ENCODE measurements at places on chromosomes 6 and 20.

DNA sequence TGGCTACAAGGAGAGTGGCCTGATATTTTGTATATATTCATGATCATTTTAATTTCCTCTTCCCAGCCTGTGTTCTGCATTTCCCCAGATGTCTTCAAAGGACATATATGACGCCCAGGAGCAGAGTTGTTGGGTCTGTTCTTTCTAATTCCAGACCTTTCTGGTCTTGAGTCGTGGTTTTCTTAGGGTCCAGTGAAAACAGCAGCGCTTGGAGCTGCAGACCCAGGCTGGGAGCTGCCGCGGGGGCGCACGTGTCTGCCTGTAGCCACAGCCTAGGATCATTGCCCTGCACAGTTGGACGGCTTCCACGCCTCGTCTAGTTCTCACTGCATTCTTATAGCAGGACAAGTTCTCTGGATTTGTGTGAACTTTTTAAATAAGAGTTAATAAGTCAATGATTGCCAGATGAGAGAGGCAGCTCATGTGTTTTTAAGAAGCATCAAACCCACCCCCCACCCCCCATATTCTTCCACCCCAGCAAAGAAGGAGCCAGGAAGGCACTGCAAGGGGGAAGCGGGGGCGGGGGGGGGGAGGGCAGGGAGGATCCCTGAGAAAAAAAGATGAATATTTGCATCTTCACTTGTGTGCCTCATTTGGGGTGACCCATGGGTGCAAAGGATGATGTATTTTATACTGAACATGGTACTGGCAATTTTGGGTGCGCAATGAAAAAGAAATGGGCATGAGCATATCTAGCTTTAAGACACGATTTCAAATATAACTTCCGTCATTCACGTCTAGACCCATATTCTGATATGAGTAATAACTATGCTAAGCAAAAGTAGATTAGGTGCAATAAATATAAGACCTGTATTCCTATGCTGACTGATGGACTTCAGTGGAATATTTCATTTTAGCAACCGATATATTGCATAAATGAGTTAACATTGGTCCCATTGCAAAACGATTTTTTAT lies 160.0 kb downstream of the TBXT start:
- DNase-seq = no peak

- DNase-seq = no peak
Measured at GRCh38 chr6:157427969-157428368, 47.0 kb downstream of the ZDHHC14 start.

GRCh38 chr6:119237177-119237715 lies 112.3 kb downstream of the MAN1A1 start:
- no peak for DNase-seq

DNA sequence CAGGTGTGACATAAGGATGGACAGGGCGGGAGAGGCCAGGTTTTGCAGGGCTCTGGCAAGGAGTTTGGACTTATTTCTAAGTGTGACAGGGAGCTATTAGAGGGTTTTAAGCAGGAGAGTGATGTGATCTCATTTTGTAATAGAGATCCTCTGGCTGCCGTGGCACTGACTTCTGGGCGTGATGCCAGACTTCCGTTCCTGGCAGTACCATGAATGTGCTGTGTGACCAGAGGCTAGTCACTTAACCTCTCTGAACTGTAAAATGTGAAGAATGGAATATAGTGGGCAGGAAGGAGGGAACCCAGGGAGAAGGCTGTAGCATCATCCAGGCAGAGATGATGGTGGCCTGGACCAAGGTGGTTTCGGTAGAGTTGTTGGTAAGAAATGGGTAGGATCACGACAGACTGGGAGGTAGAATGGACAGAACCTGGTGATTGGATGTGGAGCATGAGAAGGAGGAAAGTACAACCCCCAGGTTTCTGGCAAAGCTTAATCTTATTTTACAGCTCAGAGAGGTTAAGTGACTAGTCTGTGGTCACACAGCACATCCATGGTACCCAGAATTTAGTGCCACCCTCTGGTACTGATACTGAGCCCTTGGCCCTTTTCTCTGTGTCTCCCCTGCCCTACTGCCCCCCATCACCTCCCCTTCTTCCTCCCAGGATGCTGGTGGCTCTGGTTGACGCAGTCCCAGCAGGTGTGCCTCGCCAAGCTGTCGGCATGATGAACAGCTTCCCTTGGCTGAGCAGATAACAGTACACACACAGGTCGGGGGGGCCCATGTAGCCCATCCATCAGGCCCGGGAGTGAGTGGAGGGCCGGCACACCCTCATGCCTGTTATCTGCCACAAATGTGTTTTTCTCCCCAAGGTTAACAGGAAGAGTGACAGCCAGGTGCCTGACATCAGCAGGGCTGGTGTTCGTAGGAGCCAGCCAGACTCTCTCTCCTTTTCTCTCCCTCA lies 52.9 kb upstream of the CTNNBL1 start:
- no peak for DNase-seq

- no peak for DNase-seq
Measured at GRCh38 chr20:63711085-63711645, 3.3 kb downstream of the ZGPAT start.

- no peak for DNase-seq
Measured at GRCh38 chr6:128801621-128802020, 81.3 kb upstream of the LAMA2 start.

DNA sequence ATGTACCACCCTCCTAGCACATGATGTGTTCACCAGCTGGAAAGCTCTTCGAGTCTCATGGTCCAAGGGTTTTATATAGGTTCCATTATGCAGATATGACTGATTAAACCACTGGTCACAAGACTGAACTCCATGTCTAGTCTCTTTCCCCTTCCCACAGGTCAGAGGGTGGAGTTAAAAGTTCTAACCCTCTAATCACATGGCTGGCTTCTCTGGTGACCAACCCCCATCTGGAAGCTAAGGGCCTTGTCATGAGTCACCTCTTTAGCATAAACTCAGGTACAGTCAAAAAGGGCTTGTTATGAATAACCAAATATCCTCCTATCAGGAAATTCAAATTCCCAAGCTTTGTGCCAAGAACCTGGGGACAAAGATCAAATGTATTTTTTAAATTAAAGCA lies 52.0 kb upstream of the KLHL31 start:
- DNase-seq = peak; percentile 94
